Activated naive CD4-positive, alpha-beta T cell (primary cell): ENCODE measurements at places on chromosomes 1 and 21.

DNA sequence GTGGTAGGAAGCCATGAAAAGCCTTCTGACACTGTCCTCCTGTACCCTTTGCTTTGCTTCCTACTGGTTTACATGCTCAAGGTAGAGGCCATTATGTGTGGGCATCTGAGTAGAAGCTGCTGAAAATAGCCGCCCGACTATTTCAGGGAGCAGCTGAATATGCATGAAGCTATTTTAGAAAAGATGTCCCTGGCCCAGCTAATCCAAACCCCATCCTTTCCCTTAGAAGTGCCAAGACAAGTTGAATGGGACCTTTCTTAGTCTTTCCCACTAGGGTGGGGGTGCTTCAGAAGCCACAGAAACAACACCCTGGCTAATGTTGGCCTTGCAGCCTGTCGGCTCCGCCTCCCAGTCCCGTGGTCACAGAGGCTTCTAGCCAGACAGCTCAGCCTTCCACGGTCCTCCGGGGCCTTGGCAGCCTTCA, 205.1 kb upstream of the EDN2 start:
- DNase-seq, result no peak

DNA sequence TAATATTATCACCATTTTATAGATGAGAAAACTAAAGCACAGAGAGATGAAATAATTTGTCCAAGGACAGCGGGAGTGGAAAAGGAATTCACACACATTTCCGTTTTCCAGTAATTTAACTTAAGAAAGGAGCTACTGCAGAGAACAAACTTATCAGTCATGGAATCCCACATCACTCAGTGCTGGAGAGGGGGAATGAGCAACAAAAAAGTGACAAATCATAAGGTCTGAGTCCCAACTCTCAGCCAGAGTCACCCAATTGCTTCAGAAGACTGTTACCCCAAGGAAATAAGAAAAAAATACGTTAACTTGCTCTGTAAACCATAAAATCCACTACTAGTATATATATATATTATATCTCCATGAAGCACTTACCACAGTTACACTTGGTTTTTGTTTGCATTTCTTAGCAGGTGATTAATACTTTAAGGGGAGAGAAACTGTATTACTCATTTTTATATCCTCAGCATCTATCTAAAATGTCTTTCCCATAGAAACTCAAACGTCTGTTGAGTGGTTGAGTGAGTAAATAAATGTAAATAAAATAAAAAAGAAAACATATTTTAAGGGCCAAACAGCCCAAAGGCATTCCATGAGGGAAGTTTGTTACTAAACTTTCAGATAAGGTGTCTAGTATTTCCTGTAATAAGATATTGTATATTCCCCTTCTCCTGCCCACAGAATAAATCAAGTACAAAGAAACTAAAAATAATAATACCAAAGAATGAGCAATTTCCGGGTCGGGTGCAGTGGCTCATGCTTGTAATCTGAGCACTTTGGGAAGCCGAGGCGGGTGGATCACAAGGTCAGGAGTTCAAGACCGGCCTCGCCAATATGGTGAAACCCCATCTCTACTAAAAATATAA, 76.8 kb downstream of the SLC45A1 start:
- no peak for DNase-seq

DNA sequence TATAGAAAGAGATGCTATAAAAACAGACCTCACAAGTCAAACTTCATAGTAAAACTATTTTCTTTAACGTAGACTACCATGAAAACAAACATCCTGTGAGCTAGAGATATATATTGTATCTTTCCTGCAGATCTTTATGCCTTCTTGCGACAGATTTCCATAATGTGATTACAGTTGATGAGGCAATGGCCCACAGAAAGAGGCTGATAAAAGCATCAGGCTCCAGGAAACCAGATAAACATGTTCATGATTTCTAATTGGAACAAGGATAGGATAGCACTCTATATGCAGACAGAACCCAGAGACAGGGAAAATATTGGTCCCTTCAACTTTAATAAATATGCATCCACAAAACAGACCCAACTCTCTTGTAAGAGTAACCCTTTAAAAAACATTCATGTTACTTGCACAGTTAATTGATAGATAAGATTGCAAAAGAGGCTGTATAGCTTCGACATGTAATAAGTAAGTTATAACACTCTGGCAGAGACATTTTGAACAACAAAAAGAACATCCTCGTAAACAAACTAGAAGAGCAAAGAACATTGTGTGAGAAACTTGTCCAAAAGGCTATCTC, 329.4 kb downstream of the AGBL4 start:
- DNase-seq, result no peak

DNA sequence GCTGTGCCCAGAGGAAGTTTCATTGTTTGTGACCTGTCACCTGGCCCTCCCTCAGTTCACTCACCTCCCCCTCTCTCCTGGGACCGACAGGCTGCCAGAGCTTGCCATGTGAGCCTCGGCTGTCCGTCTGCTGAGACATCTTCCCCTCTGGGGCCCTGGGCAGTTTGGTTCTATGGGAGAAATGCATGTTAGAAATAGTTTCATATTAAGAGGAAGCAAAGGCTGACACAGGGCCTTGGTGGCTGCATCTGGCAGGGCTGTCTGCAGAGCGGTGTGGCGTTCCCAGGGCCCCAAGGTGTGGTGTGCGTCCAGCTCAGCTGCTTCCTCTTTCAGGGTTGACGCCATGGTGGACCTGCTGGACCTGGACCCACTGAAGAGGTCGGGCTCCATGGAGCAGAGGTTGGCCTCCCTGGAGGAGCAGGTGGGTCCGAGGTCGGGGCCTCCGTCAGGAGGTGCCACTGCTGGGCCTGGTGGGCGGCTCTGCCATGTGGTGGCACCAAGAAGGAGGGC, 31.9 kb upstream of the LRRC3 start:
- no peak for DNase-seq

DNA sequence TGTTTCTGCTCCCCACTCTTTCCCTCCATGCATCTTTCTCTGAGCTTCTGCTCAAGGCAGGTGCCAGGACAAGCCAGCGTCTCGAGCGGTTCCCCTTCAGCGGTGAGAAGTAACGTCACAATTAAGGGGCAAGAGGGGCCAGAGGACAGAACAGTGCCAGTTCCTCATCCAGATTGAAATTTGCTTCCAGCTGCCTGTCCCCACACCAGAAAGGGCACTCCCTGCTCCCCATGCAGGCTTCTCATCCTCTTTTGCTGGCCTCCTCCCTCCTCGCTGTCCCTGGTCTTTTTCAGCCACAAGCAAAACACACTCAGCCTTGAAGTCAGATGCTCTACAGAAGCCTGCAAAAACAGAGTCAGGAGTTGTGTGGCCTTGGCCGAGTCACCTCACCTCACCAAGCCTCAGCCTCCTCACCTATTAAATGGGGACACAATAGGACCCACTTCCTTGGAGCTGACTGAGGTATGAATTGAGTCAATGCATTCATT, 35.0 kb upstream of the ECE1 start:
- no peak for DNase-seq

- no peak for DNase-seq
These were observed 38.9 kb downstream of the MCOLN2 start for GRCh38 chr1:84957966-84958365.

GRCh38 chr1:170010443-170010842, 64.1 kb downstream of the KIFAP3 start:
- no peak for DNase-seq

DNA sequence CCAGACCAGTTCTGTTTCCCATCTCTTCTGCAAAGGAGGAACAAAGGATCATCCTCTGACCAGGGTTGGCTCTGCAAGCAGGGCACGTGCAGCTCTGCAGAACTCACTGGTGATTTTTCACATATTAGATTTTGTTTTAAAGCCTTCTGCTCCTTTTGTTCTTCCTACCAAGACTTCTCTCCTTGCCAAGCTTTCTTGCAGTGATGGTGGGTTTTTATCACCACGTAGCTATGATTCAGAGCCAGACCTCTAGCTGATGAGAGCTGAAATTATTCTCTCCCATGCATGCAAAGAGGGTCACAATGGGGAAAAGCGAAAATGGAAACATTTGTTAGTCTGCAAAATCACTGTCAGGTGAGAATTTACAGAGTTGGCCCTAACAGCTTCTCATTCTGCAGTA, 225.2 kb downstream of the KCNH1 start:
- no peak for DNase-seq

- no peak for DNase-seq
These were observed 785.2 kb upstream of the B3GALT2 start for GRCh38 chr1:193971595-193971994.

- DNase-seq, result no peak
These were observed 401 bp downstream of the TP73 start for GRCh38 chr1:3652548-3653285.

GRCh38 chr1:94259635-94260289, 22.4 kb upstream of the ARHGAP29 start:
- no peak for DNase-seq

DNA sequence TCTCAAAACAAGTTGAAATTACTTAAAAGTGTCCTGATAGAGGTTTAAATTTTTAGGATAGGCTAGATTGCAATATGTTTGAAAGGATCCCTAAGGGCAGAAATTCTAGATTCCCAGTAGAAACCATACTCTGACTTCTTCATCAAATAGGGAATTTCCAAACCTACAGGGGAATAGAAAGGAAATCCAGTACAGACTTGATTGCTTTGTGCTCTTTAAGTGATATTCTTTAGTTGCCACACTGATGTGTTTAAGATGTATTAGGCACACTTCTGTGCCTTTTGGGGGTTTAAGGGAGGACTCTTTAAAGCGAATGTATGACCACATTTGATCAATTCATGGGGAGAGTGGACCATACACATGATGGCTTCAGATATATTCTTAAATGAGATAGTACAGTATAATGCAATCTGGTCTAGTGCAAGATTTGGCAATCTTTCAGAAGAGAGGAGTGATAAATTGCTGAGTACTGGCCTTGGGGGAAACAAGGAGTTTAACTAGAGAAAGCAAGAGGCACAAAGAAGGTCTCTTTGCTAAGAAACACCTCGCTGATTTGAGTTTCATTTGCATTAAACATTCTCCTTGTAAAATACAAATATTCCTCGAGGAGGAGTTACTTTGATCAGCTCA, 268.8 kb upstream of the NR5A2 start:
- DNase-seq, result no peak

- no peak for DNase-seq
These were observed 6.4 kb upstream of the KIF14 start for GRCh38 chr1:200626853-200627534.

DNA sequence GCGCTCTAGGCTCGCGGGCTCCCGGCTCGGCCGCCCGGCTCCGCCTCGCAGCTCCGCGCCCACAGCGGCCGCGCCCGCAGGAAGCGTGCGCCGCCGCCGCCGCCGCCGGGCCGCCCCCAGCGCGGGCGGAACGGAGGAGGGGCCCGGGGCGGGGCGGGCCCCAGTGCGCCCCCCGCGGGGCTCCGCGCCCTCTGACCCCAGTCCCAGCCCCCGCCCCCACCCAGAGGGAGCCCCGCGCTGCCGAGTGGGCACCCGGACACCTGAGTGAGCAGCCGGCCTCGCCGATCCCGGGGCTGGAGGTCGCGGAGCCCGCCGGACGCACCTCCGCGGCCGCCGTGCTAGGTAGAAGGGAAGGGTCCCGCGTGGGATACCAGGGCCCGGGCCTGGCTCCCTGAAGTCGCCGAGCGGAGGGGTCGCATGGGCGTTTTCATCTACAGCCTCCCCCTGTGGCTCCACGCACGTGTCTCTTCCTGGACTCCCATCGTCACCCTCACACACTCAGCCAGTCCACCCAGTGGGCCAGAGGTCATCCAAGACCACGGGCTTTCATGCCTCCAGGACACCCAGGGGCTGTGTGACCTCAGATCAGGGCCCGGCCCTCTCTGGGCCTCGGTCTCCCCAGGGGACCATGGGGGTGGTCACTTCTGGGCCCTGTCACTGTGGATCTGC, at the start of gene SDC3:
TSS of gene SDC3 (minus strand) at position 63 of the 669 bp plus-strand sequence. CDS start 172 bp downstream, outside the sequence.
- no peak for DNase-seq

DNA sequence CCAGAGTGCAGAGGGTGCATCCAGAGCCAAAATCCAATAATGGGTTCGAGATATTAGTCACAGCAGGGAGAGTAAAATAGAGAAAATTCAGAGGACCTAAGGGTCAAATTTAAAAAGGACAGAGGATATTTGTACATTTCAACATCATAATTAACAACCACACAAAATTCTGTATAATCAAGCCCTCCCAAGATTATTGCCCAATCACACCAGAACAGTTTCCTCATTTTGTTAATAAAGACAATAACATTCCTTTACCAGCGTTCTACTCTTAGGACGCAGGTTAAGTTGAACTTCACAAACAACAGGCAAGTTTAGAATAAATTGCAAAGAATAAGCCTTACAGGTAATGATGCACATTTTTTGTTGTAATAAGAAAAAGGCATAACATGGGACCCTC, 462.8 kb downstream of the PTPRC start:
- DNase-seq, result no peak

DNA sequence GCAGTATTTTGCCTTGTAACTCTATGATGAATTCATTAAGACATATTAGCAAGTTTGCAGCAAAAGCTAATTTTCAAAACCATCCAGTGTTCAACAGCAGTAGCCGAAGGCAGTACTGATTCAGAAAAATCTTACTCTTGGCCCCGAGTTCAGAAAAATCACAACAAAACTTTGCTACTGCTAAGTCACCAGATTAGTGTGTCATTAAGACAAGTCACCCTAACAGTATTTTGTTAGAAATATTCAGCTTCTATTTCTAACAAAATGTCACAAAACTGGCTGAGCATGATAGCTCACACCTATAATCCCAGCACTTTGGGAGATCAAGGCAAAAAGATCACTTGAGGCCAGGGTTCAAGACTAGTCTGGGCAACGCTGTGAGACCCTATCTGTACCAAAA, 8.2 kb downstream of the GTF2B start:
- no peak for DNase-seq

GRCh38 chr1:30607723-30608122, 115.7 kb downstream of the MATN1 start:
- DNase-seq, result no peak

DNA sequence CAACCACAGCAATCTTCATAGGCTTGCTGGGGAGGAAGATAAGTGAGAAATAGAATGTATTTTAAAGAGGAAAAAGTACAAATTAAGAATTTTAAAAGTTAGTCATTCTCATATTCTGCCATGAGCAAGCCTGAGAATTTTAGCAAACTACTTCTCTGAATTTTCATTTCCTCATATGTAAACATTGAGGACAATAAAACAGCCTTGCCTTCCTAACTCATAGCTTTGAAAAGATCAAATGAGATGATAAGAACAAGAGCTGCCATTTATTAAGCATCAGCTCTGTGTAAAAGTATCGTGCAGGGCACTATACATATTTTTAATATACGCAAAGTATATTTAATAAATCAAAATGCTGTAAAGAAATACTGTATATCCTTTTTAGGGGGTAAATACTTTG, 286.0 kb downstream of the NFIA start:
- no peak for DNase-seq

DNA sequence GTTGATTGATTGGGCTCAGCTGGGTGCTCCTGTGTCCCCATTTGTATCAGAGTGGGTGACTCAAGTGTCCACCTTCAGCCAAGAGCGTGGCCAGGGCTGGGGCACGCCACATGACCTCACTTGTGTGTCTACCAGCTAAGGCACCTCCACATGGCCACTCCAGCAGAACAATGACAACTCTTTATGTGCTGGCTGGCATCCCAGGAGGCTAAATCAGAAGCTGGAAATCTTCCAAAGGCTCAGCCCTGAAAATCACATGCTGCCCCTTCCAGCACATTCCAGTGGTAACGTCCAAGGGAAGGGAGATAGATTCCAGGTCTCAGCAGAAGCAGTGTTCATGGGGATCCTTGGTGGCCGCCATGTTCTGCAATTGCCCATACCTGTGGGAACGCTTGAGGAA, 585.5 kb downstream of the AJAP1 start:
- no peak for DNase-seq

- no peak for DNase-seq
These were observed 38.0 kb upstream of the MAGOH start for GRCh38 chr1:53276153-53276901.
